Inflammatory macrophage treated with lipopolysaccharide for 1 hour (primary cell): ENCODE measurements at places on chromosomes 5 and 9.

DNA sequence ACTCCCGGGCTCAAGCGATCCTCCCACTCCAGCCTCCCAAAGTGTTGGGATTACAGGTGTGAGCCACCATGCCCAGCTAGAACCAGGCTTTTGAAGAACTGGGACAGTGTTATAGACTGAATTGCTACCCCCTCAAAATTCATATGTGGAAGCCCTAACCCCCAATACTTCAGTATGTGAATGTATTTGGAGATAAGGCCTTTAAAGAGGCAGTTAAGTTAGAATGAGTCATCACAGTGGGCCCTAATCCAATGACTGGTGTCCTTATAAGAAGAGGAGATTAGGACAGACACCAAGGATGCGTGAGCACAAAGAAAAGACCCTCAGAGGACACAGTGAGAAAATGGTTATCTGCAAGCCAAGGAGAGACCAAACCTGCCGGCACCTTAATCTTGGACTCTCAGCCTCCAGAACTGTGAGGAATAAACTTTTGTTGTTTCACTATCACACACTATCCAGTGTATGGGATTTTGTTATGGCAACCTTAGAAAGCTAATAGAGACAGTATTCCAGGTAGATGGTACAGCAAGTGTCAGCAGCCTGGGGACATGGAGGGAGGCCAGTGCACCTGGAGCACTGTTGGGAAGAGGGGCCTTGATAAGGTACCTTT, 31.4 kb upstream of the ERGIC1 start:
- no peak for DNase-seq

DNA sequence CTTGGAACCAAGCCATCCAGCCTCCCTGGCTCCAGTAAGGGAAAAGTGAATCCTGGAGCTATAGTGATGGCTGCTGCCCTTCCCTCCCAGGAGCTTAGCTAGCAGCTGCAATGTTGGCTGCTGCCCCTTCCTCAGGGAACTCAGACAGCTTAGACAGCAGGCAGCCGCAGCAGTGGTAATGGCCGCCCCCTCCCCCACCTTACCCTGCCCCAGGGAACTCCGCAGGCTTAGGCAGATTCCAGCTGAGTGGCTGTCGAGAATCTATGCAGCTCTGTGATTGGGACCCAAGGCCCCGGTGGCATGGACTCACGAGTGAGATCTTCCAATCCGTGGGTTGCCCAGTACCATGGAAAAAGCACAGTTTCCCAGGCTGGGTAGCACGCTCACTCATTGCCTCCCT, 378.6 kb downstream of the NNT start:
- no peak for DNase-seq

GRCh38 chr9:82475584-82476301, 487.2 kb downstream of the SPATA31D1 start:
- DNase-seq = no peak

- no peak for DNase-seq
Observed at GRCh38 chr5:56229111-56229510, 4.0 kb downstream of the ANKRD55 start.

GRCh38 chr9:14752271-14752670, 29.7 kb upstream of the CER1 start:
- no peak for DNase-seq

DNA sequence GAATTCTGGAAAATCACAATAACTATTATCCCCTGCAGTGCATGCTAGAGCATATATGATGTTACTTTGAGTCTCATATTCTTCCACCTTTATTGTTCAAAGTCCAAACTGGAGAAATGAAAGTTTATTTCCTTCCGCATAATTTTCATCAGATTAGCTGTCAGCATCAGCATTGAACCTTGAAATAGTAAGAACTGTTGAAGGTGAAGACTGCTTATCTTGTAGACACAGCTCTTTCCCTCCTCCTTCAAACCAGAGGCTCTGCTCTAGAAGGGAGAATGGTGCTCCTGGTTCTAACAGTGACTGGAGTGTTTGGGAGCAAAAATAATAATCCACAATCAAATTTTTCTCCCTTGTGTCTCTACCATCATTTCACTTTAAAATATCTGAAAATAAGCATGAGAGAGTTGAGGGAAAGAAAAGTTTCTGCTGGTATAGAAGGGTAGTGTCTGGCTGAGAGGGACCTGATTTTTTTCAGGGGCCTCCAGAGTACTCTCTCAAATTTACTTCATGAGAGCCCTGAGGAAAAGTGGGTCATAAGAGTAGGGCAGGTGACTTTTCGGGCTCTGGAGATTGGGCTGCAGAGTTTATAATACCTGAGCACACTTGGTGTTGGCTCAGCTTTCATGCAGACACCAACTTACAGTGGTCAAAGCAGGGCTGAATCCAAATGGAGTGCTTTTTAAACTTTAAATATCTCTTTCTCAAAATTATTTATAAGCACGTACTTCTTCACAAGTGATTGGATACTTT, 170.4 kb downstream of the ZDHHC21 start:
- DNase-seq = no peak
